ENCODE measurements at places on chromosomes 16 and 17. TPM values are rescaled to one million over a fixed set of nuclear protein-coding genes. Genes with fewer than 3 reads are reported as not detected.
A peak's percentile ranks its signal among the peaks of the same experiment; 100 is the strongest.

- no peak for DNase-seq
Observed at GRCh38 chr16:26666486-26666885, 400.2 kb upstream of the C16orf82 start.

DNA sequence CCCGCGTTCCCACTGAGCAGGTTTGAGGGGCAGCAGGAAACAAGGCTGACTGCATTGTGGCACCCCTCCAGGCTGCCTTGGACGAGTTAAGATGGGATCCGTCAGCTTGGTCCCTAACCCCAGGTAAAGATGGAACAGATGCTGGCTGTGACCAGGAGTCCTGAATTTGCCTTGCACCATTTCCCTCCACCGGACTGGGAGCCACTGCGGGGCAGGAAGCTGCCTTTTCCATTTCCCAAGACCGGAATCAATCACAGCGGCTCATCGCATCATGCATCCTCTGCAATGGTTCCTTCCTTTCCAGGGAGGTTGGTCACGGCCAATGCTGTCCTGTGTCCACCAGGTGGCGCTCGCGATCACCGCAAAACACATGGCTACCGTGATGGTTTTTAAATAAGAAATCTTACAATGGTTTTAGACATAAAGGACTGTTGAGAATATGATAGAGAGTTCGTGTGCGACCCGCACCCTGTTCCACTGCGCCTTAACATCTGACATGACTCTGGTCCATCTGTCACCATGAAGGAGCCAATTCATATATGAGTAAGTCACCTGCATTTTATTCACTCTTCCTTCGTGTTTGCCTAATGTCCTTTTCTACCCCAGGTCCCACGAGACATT is 6.8 kb upstream of the MEAK7 start:
- no peak for DNase-seq

- no peak for DNase-seq
Observed at GRCh38 chr16:56263711-56264608, 72.7 kb downstream of the GNAO1 start.

- no peak for DNase-seq
Observed at GRCh38 chr17:2936771-2937321, 126.6 kb downstream of the OR1D5 start.

- DNase-seq: peak; percentile 4
Observed at GRCh38 chr16:48918520-48919258, 308.7 kb upstream of the N4BP1 start.

GRCh38 chr16:50690177-50690576 is 3.2 kb upstream of the NOD2 start:
- DNase-seq: no peak

GRCh38 chr17:41771389-41772206 is 14.9 kb downstream of the JUP start:
- DNase-seq: no peak

GRCh38 chr17:49494986-49495841 is at the start of gene NGFR:
TSS of gene NGFR (plus strand) at chr17:49495293. CDS start at chr17:49495418, 125 bp downstream.
- DNase-seq: no peak

GRCh38 chr17:33942414-33942813 is 312.7 kb upstream of the CCL2 start:
- DNase-seq: no peak

GRCh38 chr16:87957296-87958094 is 6.3 kb downstream of the BANP start:
- no peak for DNase-seq

DNA sequence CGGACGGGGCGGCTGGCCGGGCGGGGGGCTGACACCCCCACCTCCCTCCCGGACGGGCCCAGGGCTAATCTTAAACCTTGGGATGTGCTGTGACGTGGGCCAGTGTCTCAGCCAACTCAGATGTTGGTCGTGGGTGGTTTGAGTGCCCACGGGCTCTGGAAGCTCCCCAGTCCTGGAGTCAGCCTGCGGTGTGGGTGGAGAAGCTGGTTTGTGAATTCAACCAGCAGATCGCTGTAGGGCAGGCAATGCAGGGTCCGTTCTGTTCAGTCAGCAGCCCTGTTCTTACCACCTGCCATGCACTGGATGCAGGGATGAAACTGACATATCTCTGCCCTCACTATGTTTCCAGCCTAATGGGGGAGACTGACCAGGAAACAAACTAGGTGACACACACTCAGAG is 8.0 kb upstream of the ZNF500 start:
- DNase-seq: no peak

- no peak for DNase-seq
Observed at GRCh38 chr16:58177353-58177710, 20.6 kb downstream of the CSNK2A2 start.

GRCh38 chr17:47310186-47310733 is 13.5 kb upstream of the EFCAB13 start:
- no peak for DNase-seq

- DNase-seq: no peak
Observed at GRCh38 chr16:2009791-2010510, at the start of gene ZNF598. TSS of gene ZNF598 (minus strand) at chr16:2009821.

DNA sequence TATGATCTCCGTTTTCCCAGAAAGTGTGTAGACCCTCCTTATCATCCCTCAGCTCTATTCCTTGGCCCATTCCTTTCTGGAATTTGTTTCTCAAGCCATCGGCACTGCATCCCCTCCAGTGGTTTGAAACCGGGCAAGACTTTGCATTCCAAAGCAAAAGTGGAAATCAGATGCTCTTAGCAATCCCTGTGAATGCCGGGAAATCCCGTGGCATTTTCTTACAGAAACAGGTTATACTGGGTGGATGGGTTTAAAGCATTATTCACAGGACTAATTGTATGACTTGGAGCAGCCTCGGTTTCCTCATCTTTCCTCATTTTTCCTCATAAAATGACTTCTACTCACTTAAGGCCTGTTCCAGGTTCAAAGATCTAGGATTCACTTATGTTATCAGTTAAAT is 52.0 kb downstream of the MAP2K6 start:
- DNase-seq: no peak

The EPOP gene
- total RNA-seq: 2.4 TPM

The MYH2 gene
- total RNA-seq: not detected

The CIBAR2 gene
- total RNA-seq: not detected

The MMP15 gene
- 36.0 TPM for total RNA-seq

The SEPTIN1 gene
- total RNA-seq: not detected

The CPHXL2 gene
- not detected for total RNA-seq

The MYH13 gene
- total RNA-seq: not detected

The PDF gene
- 23.8 TPM for total RNA-seq

The MAZ gene
- total RNA-seq: 174 TPM

The LDHD gene
- total RNA-seq: 0.12 TPM

The PIRT gene
- total RNA-seq: not detected

Measured in epithelial cell of proximal tubule (primary cell).